ENCODE measurements at places on chromosomes 1 and 21. TPM values are rescaled to one million over a fixed set of nuclear protein-coding genes. Genes with fewer than 3 reads are reported as not detected.

The GBP6 gene
- total RNA-seq, result 0.24 TPM

The FBXO44 gene
- 35.5 TPM for total RNA-seq

GRCh38 chr1:1434131-1434823 is 1.2 kb upstream of the VWA1 start:
- no peak overlapping the region for H3K27ac ChIP-seq
- no peaks in the 10 kb centered on the region for H3K36me3 ChIP-seq
- H3K27me3 ChIP-seq, result peaks cover 28% of the 10 kb centered on the region
- DNase-seq, result no peak
- H3K4me3 ChIP-seq, result no peak overlapping the region

DNA sequence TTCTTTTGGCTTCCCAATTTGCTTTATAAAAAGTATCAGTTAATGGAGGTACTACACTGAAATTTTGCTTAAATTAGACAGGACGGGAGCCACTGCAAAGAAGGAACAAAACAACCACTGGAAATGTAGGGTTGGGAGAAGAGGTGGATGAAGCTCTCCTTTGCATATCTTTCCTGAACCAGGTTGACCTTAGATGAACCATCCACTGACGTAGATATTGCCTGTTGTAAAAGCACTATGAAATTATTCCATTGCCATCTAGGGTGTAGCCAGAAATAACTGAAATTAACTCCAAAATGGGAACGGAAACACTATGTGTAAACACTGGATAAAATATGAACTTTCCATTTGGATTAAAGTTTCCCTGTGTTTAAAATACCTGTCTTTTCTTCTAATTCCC is 1.2 kb upstream of the ABL2 start:
- no peak for DNase-seq
- peaks cover 4% of the 10 kb centered on the region for H3K36me3 ChIP-seq
- no peaks in the 10 kb centered on the region for H3K4me1 ChIP-seq
- H3K27me3 ChIP-seq, result no peaks in the 10 kb centered on the region
- no peak overlapping the region for H3K27ac ChIP-seq

- H3K36me3 ChIP-seq, result peaks cover 10% of the 10 kb centered on the region
- no peaks in the 10 kb centered on the region for H3K4me1 ChIP-seq
- H3K27ac ChIP-seq, result no peak overlapping the region
- H3K27me3 ChIP-seq, result no peaks in the 10 kb centered on the region
- H3K4me3 ChIP-seq, result no peak overlapping the region
- DNase-seq, result no peak
Observed at GRCh38 chr1:161351482-161351881, 16.2 kb downstream of the CFAP126 start.
